ENCODE measurements at places on chromosomes 7 and 10.

- no peak for DNase-seq
Observed at GRCh38 chr10:86217371-86218080, 149.1 kb downstream of the GRID1 start.

- DNase-seq = no peak
Observed at GRCh38 chr7:77427996-77428603, 12.0 kb upstream of the GSAP start.

DNA sequence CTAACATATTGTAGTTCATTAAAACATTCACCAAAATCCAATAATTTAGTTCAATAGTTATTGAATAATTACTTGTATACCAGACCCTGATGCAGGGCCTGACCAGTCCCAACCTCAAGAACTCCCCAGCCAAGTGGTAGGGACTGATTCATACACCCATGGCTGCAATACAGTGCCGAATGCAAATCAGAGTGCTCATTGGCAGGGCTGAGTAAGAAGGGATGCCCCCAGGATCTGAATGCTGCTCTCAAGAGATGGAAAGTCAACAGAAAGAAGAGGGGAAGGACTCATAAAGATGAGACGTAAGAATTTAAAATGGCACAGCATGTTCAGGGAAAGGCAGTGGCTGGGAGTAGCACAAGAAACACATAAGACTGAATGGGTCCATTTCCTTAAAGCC lies 29.9 kb downstream of the ZNF438 start:
- DNase-seq = no peak

DNA sequence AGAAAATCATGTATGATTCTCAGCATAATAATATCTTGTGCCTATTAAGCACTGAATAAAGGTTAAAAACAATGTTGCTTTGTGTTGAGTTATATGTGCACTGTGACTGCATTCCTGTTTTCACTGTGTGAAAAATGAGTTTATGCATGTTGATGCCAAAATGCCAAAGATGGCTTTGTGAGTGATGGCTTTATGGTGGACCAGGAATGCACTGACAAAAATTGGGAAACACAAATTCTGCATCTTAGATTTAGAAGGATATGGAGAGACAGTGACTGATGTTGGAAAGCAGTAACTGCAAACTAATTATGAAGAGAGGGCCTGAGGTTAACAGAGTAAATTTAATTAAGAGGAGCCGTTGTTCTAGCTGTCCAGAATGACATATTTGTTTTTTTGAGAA lies 440.4 kb downstream of the KIF20B start:
- DNase-seq = no peak

DNA sequence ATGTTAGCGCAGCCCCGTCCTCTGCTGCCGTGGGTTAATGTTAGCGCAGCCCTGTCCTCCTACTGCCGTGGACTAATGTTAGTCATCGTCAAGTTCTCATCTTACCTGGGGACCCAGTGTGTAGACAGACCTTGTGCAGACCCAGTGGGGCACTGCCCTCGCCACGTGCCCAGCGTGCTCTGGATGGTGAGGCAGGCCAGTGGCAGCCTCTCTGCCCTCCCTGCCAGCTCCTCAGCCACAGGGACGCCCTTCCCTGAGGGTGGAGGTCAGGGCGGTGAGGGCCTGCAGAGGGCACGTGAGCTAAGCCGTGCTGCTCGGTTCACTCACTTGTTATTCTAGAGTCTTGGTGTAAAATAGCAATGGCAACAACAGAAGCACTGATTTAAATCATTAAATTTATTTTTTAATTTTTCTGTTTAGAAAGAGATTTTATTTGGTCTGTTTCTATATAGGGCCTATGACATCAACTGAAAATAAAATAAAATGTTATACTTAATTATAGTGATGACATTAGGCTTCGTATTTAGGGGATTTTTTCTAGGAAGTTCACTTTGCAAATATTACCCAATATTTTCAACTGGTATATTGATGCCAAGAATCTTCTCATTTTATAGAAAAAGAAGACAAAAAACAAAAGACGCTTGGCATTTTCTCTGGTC lies 48.4 kb downstream of the NKX6-2 start:
- DNase-seq = no peak

GRCh38 chr10:130159192-130159794 lies 23.1 kb downstream of the GLRX3 start:
- DNase-seq = no peak

GRCh38 chr10:50874723-50875122 lies 10.7 kb downstream of the A1CF start:
- no peak for DNase-seq

DNA sequence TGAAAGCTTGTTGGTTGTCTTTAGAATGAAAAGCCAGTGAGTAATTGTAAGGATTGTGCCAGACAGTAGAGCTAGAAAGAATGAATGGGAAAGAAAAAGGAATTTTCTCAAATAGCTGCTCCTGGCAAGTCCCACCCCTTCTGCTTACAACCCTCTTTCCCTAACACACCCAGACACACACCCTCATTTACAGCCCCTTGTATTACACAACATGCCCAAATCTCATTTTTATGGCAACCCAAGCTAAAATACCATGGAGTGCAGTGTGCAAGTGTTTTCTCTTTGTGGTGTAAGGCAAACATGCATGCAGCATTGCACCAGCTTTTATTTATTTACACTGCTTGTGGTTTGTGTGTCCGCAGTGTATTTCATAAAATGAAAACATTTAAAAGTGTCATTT lies 1.5 kb downstream of the PRKAR2B start:
- no peak for DNase-seq

GRCh38 chr10:3491571-3491970 lies 293.4 kb downstream of the KLF6 start:
- DNase-seq = no peak

GRCh38 chr10:92125144-92125543 lies 165.7 kb downstream of the CPEB3 start:
- no peak for DNase-seq

DNA sequence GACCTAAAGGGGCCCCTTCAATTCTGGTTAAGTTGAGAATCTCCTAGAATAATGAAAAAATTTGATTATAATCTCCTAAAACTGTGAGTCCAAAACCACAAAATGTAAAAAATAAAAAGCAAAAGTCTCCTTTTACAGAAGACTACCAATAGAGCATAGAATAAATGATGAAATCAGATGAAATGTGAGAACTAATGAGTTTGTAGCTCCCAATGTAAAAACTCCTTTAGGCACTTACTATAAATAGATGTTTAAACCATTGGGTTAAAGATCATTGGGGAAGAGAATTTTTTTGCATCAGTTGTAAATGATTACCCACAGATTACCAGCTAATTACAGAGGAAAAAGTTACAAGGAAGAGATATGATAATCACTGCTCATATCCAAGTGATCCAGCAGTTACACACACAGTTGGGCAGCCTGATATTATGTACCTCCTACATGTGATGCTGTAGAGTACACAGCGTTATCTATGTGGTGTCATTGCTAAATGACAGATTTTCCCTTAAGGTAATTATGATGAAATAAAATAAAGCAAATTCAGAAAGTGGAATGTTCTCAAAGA lies 282.7 kb upstream of the SEMA3D start:
- DNase-seq = no peak

GRCh38 chr10:124646483-124647352 lies 97.5 kb downstream of the FAM53B start:
- no peak for DNase-seq

- DNase-seq = no peak
Observed at GRCh38 chr10:88198023-88198422, 334.6 kb downstream of the PTEN start.

GRCh38 chr7:96266580-96266979 lies 55.3 kb downstream of the SLC25A13 start:
- DNase-seq = no peak

- no peak for DNase-seq
Observed at GRCh38 chr7:69677881-69678493, 79.7 kb downstream of the AUTS2 start.

DNA sequence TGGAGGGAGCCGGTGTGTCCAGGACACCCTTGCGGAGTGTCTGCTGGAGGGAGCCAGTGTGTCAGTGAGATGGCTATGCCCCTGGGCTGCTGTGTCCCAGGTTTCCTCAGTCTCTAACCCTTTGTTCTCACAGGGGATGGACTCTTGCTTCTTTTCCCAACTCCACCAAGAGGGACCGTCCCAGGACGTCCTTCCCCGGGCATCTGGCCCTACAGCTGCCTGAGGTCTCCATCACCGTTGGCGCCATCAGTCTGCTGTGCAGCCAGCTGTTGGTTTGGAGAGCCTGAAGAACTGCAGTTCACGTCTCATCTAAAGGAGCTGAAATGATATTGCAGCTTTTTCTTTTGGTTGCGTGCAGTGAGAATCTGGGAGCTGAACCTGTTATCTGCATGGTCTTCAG lies 136.2 kb downstream of the VIPR2 start:
- DNase-seq = no peak

GRCh38 chr7:17304926-17305325 lies 6.5 kb downstream of the AHR start:
- DNase-seq = no peak

GRCh38 chr10:73494213-73494612 lies 1.6 kb downstream of the PPP3CB start:
- DNase-seq = no peak

- no peak for DNase-seq
Observed at GRCh38 chr10:24149640-24150039, 59.3 kb upstream of the KIAA1217 start.
